T-cell (primary cell): ENCODE measurements at places on chromosomes 3 and 15.
A peak's percentile ranks its signal among the peaks of the same experiment; 100 is the strongest.

DNA sequence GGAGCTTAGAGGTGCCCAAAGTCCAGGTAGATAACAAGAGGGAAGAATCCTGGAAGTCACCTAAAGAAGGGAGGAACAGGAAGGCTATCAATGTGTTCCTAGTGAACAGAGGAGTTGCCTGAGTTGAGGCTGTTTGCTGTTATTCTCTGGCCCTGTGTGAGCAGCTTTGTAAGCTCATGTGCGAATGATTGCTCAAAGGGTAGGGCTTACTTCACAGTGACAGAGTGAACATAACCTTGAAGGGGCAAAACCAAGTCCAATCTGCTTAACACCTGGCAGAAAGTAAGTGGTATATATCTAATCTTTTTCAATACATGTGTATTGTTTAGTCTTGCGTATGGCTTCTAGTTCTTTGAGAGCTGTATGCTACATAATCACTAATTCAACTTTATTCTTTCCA is 1153.6 kb downstream of the TUSC7 start:
- H3K4me1 ChIP-seq = no peaks in the 10 kb centered on the region
- no peaks in the 10 kb centered on the region for H3K36me3 ChIP-seq
- no peak overlapping the region for H3K27ac ChIP-seq
- no peaks in the 10 kb centered on the region for H3K27me3 ChIP-seq
- no peak overlapping the region for H3K4me3 ChIP-seq

DNA sequence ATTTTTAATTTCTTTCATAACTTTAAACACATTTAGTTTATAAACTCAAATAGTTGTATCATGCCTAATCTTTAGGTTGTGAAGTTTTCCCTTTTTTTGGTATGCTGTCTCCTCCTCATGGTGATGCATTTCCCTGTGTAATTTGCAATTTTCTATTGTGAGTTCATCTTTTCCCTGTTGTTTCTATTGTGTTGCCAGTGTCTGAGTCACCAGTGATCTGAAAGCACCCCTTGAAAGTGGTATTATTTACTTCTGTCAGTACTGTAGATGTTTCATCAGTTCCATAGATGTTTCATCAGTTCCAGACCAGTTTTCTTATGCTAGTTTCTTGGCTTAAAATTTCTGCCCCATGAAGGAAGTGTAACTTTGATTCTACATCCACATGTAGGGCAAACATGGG is 80.6 kb downstream of the OXSM start:
- no peaks in the 10 kb centered on the region for H3K27me3 ChIP-seq
- H3K4me1 ChIP-seq = no peaks in the 10 kb centered on the region
- no peaks in the 10 kb centered on the region for H3K36me3 ChIP-seq
- H3K4me3 ChIP-seq = no peak overlapping the region

DNA sequence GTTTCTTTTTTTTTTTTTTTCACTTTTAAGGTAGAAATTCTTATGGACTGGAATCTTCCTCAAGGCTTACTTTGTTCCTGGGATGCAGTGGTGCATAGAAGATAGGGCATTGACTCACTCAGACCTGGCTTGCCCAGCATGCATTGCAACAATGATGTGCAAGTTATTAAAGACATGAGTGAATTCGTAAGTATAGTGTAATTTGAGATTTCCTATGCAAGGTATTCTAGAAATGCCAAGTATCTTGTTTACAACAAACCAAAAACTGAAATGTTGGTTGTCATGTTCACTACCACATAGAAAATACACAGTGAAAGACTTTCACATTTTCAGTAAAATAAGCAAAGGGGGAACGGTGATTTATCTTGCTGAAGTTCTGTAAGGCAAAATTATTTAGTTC is 56.5 kb upstream of the FNDC3B start:
- no peak overlapping the region for H3K4me3 ChIP-seq
- H3K27ac ChIP-seq = no peak overlapping the region
- no peaks in the 10 kb centered on the region for H3K36me3 ChIP-seq
- DNase-seq = no peak
- no peaks in the 10 kb centered on the region for H3K27me3 ChIP-seq

GRCh38 chr15:100338971-100339444 is 2.8 kb downstream of the ADAMTS17 start:
- peaks cover 39% of the 10 kb centered on the region for H3K4me1 ChIP-seq
- H3K4me3 ChIP-seq = no peak overlapping the region
- peaks cover 17% of the 10 kb centered on the region for H3K27me3 ChIP-seq
- H3K36me3 ChIP-seq = no peaks in the 10 kb centered on the region
- no peak overlapping the region for H3K27ac ChIP-seq
- peak; percentile 71 for DNase-seq

- H3K36me3 ChIP-seq = peaks cover 6% of the 10 kb centered on the region
- DNase-seq = peak; percentile 82
- peak overlapping the region; percentile 53 for H3K4me3 ChIP-seq
- H3K4me1 ChIP-seq = peaks cover 74% of the 10 kb centered on the region
- peaks cover under 1% of the 10 kb centered on the region for H3K27me3 ChIP-seq
- H3K27ac ChIP-seq = peak overlapping the region; percentile 84
Observed at GRCh38 chr3:125051715-125052581, 3.8 kb downstream of the HEG1 start.

DNA sequence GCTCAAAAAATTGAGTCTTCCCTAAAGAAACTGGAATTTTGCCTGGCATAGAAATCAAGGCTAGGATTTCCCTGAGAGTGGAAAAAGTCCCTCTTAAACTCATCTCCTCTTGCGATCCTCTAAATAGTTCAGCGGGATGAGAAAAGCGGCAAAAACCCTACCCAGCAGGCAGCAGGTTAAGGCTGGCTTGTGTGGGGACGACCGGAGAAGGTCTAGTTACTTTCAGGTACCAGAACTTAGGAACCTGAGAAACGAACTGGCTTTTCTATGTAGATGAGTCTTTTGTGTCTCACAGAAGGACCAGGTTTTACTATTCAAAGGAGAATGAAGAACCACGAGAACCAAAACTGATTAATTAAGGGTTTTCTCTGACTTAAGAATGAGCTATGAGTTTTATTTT is 523.7 kb upstream of the TGFBR2 start:
- H3K27ac ChIP-seq = no peak overlapping the region
- no peak overlapping the region for H3K4me3 ChIP-seq
- no peak for DNase-seq
- H3K27me3 ChIP-seq = no peaks in the 10 kb centered on the region

DNA sequence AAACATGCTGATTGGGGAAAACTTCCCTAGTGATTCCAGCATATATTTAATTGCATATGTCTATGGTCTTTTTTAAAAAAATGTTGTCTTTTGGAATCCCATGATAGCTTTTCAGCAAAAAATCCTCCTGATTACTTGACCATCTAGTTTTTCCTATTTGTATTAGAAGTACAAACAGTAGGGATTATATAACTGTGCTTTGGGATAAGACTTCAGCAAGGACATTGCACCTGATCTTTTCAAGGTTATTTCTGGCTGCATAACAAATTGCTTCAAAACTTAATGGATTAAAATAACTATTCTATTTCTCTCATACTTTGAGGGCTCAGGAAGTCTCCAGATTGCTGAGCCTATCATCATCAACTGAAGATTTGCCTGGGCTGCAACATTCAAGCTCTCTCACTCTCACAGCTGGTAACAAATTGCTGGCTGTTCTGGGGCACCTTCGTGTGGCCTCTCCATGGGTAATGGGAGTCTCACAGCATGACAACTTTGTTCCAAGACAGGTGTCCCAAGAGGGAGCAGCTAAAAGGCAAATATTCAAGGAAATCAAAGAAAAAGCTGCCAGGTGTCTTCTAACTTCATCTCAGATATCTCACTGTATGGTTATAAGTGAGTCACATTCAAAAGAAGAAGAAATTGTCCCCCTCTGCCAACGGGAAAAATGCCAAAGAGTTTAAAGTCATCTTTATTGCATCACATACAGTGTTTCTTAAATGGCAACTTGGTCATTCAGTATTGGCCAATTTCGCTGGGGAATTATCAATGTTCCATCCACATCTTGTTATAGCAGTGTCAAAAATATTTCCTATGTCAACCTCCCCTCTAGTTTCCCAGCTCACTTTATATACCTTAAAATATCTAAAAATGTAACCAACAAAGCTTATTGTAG is 644.5 kb upstream of the GRM7 start:
- H3K36me3 ChIP-seq = no peaks in the 10 kb centered on the region
- no peak for DNase-seq
- H3K27me3 ChIP-seq = no peaks in the 10 kb centered on the region
- H3K27ac ChIP-seq = no peak overlapping the region
- H3K4me3 ChIP-seq = no peak overlapping the region
- no peaks in the 10 kb centered on the region for H3K4me1 ChIP-seq

- no peak overlapping the region for H3K4me3 ChIP-seq
- peaks cover 45% of the 10 kb centered on the region for H3K27me3 ChIP-seq
- no peaks in the 10 kb centered on the region for H3K36me3 ChIP-seq
- no peak overlapping the region for H3K27ac ChIP-seq
- no peak for DNase-seq
Observed at GRCh38 chr3:147424581-147425387, 15.6 kb downstream of the ZIC1 start.

GRCh38 chr3:136790786-136791185 is 28.1 kb upstream of the SLC35G2 start:
- DNase-seq = no peak
- no peak overlapping the region for H3K27ac ChIP-seq
- H3K4me1 ChIP-seq = no peaks in the 10 kb centered on the region
- H3K4me3 ChIP-seq = no peak overlapping the region
- no peaks in the 10 kb centered on the region for H3K36me3 ChIP-seq
- no peaks in the 10 kb centered on the region for H3K27me3 ChIP-seq

- no peaks in the 10 kb centered on the region for H3K4me1 ChIP-seq
- DNase-seq = no peak
- H3K4me3 ChIP-seq = no peak overlapping the region
- no peaks in the 10 kb centered on the region for H3K36me3 ChIP-seq
- H3K27ac ChIP-seq = no peak overlapping the region
Observed at GRCh38 chr3:149473357-149474249, 894 bp upstream of the TM4SF4 start.

- no peaks in the 10 kb centered on the region for H3K4me1 ChIP-seq
- H3K27me3 ChIP-seq = peaks cover 19% of the 10 kb centered on the region
- DNase-seq = no peak
- H3K36me3 ChIP-seq = no peaks in the 10 kb centered on the region
- H3K27ac ChIP-seq = no peak overlapping the region
Observed at GRCh38 chr15:62561059-62561519, 396.0 kb upstream of the C2CD4B start.

DNA sequence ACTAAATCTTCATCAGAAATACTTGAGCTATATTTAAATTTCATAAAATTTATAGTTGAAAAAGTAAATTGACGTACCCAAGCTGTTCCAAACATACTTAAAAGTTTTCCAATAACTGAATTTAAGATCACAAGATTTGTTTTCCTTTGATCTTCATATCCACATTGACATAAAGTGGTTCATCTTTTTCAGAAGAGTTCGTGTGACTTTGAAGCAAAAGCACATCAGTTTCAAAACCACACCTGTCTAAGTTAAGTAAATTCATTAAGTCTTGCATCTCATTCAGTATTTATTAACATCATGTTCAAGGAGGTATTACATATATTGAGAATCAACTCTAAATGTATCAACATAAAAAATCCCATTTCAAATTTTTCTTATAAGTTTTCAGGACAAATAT is 79.5 kb downstream of the BFSP2 start:
- H3K27me3 ChIP-seq = no peaks in the 10 kb centered on the region
- no peak overlapping the region for H3K27ac ChIP-seq
- no peaks in the 10 kb centered on the region for H3K36me3 ChIP-seq
- no peak for DNase-seq
- no peak overlapping the region for H3K4me3 ChIP-seq

DNA sequence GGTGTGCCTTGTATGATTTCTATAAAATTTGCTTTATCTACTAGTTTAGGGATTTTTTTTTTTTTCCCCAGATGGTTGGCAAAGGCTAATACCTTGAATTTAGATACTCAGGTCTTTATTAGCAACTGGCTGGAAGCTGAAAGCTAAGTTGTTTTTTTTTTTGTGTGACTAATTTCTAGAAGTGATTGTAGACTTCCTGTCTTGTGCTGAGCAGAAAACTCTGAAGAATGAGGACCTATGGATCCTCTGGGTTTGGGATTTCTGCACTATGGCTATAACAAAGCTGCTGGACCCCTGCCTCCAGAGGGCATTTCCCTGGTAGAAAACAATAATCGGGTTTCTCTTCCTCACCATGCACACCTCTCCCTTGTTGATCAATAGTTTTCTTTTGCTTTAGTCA is 10.0 kb downstream of the ARIH2 start:
- H3K27me3 ChIP-seq = no peaks in the 10 kb centered on the region
- no peak overlapping the region for H3K27ac ChIP-seq
- no peak for DNase-seq
- peaks cover 20% of the 10 kb centered on the region for H3K36me3 ChIP-seq
- peaks cover 21% of the 10 kb centered on the region for H3K4me1 ChIP-seq

DNA sequence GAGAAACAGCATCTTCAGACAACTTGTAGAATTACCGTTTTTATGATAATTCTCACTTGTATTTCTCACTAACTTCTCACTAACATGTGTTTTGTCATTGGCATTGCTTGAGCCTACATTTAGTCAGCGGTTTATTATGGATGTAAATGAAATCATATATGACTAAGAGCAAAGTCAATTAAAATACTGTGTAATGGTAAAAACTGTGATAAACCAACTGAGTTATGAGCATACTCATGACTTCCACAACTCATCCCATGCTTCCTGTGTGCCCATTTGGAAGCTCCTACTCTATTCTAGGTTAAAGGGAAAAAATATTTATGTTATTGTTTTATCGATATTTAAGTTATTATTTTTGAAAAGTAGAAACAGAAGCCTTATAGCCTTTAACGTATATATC is 12.8 kb downstream of the PXK start:
- no peak overlapping the region for H3K27ac ChIP-seq

GRCh38 chr3:20254268-20255117 is 68.5 kb upstream of the SGO1 start:
- H3K4me3 ChIP-seq = no peak overlapping the region
- H3K27me3 ChIP-seq = peaks cover 5% of the 10 kb centered on the region
- H3K4me1 ChIP-seq = no peaks in the 10 kb centered on the region
- H3K27ac ChIP-seq = no peak overlapping the region
- no peak for DNase-seq

DNA sequence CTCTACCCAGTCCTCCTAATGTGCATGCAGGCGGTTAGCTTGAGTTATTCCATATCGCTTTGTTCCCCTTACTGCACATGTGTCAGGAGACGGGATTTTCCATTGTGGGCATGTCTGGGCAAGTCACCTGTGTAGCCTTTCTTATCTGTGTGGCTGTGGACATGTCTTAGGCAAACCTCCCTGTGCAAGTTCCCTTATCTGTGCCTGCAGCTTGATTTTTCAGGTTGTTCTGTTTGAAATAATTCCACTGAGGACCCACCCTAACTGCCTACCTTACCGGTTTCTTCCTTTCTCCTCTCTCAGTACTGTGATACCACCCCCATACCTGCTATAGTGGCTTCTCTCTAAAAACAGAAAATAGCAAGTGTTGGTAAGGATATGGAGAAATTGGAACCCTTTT is 113.6 kb downstream of the NEO1 start:
- no peaks in the 10 kb centered on the region for H3K4me1 ChIP-seq
- no peak overlapping the region for H3K27ac ChIP-seq
- H3K4me3 ChIP-seq = no peak overlapping the region
- DNase-seq = no peak
- H3K27me3 ChIP-seq = peaks cover 2% of the 10 kb centered on the region

DNA sequence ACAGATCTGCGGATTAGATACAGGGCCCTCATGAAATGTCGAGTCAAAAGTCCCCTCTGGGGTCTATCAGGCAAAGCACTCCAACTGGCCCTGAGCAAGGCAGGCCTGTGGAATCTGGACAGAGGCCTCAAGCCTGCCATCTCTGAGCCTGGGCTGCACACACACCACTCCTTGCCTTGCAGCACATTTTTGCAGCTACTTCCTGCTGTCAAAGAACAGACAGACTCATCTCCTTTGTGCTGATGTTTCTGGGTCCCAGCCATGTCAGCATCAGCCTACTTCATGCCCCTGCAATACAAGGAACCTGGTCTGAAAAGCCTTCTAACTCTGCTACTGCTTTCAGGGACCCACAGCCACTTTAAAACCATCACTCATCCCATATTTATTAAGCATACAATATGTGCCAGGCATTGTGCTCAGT is 60.6 kb upstream of the IL12A start:
- no peak overlapping the region for H3K27ac ChIP-seq
- no peaks in the 10 kb centered on the region for H3K4me1 ChIP-seq
- no peak overlapping the region for H3K4me3 ChIP-seq
- no peak for DNase-seq
